Activated CD8-positive, alpha-beta T cell treated with anti-CD3 and anti-CD28 coated beads for 36 hours (primary cell): ENCODE measurements at places on chromosomes 3 and 15.

DNA sequence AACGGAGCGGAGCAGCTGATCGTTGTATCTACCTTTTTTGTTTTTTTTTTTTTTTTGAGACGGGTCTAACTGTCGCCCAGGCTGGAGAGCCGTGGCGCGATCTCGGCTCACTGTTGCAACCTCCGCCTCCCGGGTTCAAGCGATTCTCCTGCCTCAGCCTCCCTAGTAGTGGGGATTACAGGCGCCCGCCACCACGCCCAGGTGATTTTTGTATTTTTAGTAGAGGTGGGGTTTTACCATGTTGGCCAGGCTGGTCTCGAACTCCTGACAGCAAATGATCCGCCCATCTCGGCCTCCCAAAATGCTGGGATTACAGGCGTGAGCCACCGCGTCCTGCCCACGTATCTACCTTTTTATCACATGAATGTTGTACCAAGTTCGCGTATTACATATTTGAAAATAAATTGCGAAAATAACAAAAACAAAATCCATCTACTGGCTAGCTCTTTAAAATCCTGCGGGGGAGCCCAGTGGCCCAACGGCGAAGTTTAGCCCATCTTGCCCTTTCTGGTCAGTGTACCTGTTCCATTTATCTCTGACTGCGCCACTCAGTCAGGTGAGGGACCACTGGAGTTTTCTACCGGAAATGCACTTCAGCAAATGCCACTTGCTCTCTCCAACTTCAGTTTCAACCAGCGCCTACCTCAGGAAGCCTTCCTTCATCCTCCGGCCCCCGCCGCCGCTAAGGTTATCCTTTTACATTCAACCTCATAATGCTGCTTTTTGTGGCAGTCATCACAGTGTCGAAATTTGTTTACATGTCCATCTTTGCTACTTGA lies 1.2 kb upstream of the EIF3J start:
- peak; percentile 57 for DNase-seq

GRCh38 chr3:127745656-127746399 lies 73.1 kb downstream of the ABTB1 start:
- DNase-seq, result no peak

DNA sequence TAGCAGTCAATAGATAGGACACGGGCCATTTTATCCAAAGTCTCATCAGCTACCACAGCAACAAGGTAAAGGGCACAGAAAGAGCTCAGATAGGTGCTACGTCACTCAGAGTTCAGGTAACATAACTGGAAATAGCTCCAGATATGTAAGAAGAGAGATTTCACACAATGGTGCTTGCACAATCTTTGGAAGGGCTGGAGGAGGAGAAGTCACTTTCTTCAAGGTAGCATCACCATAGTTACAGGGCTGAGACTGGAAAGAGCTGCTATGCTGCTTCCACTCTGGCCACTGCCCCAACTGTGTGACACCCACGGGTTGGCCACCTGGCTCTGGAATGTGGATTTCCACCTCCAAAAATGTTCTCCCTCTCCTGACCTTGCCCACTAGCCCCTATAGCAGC lies 448.8 kb upstream of the THBS1 start:
- no peak for DNase-seq

DNA sequence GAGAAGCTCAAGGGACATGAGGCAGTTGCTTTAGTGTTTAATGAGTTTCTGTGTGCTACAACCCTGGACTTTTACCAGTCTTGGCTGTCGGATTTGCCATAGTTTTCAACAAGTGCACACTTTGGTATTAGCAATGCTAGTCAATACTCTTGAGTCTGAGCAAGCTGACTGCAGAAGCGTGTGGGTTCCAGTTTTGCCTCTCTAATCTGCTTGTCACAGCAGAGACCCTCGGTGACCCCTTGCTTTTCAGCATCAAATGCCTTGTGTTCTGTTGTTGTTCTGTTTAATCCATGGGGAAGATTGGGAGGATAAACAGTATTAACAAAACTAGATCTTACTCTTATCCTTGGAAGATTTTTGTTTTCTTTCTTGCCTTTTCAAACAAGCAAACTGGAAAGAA lies 194.3 kb upstream of the CHRM5 start:
- DNase-seq, result no peak

GRCh38 chr15:94230431-94230882 lies 904 bp upstream of the MCTP2 start:
- DNase-seq, result no peak

DNA sequence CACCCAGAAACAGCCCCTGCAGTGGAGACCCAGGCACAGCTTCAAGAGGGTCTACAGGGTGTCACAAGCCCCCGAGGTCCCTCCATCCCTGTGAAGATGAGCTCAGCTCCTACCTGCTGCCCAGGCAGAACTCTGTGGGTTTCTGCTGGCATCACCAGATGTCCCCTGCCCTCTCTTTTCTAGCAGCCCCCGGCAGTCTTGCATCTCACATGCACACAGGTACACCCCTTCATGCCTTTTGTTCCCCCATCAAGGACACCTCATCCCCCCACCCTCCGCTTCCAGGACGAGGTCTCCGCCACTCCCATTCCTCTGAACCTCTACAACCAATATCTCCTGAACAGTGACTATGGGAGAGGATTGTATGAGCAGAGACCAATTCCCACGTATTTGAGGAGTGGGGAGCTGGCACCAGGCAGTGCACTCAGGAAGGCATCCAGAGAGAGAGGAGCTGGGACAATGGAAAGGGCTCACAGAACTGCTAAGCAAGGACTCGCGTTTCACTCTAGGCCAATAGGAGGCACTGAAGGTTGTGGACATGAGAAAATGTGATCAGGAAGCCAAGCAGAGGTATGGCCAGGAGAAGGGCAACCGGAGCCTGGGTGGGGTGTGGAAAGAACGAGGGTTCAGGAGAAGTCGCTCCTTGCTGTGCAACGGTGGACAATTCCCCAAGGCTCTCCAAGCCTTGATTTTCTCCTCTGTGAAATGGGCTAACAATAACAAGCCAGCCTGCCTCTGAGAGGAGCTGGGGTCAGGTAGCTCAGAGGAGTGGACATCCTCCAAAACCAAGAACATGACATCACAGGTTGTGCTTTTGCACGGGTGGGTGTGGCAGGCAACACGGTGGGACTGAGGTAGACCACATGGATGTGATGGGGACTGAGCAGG lies 115.2 kb downstream of the CHSY1 start:
- no peak for DNase-seq

GRCh38 chr3:62151591-62151990 lies 221.8 kb downstream of the FEZF2 start:
- no peak for DNase-seq

DNA sequence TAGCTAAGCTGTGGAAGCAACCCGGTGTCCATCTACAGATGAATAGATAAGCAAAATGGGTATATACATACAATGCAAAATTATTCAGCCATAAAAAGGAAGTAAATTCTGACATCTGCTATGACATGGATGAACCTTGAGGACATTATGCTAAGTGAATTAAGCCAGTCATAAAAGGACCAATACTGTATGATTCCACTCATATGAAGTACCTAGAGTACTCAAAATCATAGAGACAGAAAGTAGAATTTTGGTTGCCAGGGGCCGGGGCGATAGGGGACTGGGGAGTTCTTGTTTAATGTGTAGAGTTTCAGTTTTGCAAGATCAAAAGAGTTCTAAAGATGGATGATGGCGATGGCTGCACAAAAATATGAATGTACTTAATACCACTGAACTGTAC lies 10.3 kb downstream of the EID1 start:
- DNase-seq, result peak; percentile 56
